ENCODE measurements at places on chromosomes 2 and 18. TPM values are rescaled to one million over a fixed set of nuclear protein-coding genes. Genes with fewer than 3 reads are reported as not detected.

DNA sequence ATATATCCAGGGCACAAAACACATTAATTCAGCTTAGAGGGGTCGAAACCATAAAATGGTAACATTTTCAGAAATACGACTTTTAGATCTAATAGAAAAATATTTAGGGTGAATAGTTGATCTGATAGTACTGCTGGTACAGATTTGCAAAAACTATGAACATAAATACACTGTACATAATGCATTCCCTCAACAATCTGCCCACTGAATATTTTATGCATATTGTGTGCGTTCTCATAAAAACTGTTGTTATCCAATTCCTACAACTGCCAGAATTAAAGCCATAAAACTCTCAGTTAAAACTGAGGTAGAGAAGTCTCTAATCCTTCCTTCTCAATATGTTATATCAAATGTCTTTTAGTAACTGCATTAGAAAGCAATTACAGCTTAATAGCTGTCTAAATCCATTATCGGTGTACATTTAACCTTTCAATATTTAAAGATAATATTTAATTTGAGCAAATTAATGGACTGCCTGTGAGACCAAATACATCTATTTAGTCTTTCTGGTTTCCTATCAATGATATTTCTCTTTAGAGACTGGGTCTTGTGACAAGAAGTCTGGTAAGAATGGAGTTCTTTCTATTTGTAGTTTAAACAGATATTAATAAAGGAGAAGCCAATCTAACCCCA lies 32.5 kb downstream of the TCF4 start:
- no peak overlapping the region for H3K4me3 ChIP-seq
- H3K4me1 ChIP-seq = no peaks in the 10 kb centered on the region
- no peaks in the 10 kb centered on the region for H3K27me3 ChIP-seq
- no peak for DNase-seq

Gene FSHR
- total RNA-seq = 0.42 TPM

- peak overlapping the region; percentile 19 for H3K27ac ChIP-seq
- H3K36me3 ChIP-seq = no peaks in the 10 kb centered on the region
- peak; percentile 34 for DNase-seq
- H3K4me3 ChIP-seq = no peak overlapping the region
- H3K4me1 ChIP-seq = no peaks in the 10 kb centered on the region
Measured at GRCh38 chr18:75162467-75162866, 46.5 kb downstream of the PTGR3 start.

DNA sequence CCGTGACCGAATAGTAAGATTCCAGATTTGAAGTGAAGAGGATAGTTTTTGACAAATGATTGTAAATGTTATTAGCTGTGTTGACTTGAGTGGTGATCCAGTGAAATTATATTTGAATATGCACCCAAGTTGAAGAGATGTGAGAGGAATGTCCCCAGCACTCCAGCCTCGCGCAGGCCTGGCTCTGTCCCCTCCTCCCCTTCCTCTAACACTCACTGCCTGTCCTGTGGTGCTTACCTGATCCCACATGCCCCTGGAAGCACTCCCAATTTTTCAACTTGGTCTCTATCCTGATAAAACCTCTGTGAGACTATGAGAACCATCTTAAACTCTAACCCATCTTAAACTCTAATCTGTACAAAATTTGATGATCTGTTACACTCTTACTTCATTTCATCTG lies 154.7 kb upstream of the LRP1B start:
- no peaks in the 10 kb centered on the region for H3K4me1 ChIP-seq
- no peaks in the 10 kb centered on the region for H3K27me3 ChIP-seq
- H3K4me3 ChIP-seq = no peak overlapping the region
- no peaks in the 10 kb centered on the region for H3K36me3 ChIP-seq

All from heart left ventricle (tissue), 16 donors.